Cerebellar nuclear complex (tissue), 1 donor: ENCODE measurements at places on chromosomes 11 and 22.

- DNase-seq = no peak
Measured at GRCh38 chr11:61516675-61517572, 8.4 kb downstream of the LRRC10B start.

DNA sequence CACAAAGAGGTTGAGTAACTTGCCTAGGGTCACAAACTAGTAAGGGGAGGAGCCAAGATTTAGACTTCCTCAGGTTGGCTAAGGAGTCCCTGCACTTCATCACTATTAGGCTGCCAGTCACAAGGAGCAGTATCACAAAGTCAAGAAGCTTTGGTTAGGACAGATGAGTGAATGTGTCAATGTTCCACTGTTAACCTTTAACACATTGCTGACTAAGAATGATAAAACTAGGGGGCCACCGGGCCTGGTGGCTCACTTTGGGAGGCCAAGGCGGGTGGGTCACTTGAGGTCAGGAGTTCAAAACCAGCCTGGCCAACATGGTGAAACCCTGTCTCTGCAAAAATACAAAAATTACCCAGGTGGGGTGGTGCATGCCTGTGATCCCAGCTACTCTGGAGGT lies 32.0 kb downstream of the TMEM123 start:
- no peak for DNase-seq

DNA sequence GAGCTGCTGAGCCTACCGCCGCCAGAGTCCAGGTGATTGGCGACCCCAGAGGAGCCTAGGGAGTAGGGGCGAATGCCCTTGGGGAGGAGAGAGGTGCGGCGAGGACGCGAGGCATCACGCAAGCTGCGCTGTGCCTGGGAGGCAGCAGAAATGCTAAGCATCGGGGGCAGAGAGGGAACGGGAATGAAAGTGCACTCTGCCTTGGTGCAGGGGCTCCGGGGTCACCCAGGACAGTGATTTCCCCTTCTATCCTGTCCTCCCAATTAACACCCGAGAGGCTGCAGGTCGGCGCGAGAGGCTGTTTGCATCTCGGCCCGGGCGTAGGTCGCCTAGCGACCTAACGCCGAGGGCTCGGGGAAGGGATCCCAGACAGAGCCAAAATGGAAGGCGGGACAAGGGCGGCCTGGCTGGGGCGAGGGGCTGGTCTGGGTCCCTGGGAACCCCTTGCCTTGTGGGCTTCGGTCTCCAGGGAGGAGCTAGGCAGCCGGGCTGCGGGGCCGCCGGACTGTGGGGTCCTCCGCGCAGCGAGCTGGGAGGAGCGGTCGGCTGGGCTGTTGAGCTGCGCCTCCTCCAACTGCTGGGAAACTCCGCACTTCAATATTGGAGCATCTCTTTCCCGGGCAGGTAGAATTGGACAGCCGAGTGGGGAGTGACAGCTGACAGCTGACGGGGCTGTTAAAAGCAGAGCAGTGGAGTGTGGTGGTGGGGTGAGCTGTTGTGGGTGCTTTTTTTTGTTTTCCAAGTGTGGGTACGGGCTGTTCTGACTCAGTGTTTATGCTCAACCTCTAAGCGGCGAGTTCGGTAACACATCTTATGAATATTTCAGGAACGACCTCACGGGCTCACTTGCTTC lies 657 bp downstream of the ELMOD1 start:
- DNase-seq = no peak

DNA sequence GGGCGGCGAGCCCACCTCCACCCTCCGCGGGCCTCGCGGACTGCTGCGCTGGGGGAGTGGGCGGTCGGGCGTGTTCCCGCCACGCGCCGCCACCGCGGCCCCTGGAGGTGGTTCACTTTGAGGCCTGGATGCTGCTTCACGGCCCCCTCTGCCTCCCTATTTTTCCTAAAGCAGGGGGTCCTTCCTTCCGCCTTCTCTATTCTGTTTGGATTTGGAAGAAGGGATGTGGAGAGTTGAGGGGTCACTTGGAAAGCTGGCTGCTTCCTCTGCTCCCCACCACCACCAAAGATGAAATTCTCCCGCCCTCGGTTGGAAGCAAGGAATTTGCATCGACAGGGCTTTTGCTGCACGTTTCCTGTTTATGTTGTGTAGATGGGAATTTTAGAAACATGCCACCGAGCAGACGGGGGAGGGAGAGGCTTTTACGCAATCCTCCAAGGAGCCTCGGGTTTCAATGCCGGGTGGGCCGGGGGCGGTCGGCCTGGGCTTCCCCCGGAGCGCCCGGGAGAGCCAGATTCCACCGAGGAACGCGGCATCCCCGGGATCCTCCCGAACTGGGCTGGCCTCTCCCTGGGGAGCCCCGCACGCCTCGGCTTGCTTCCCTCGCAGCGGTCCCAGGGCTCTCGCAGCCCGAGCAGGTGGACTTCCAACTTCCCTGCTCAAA lies 403 bp upstream of the SBF2 start:
- no peak for DNase-seq

DNA sequence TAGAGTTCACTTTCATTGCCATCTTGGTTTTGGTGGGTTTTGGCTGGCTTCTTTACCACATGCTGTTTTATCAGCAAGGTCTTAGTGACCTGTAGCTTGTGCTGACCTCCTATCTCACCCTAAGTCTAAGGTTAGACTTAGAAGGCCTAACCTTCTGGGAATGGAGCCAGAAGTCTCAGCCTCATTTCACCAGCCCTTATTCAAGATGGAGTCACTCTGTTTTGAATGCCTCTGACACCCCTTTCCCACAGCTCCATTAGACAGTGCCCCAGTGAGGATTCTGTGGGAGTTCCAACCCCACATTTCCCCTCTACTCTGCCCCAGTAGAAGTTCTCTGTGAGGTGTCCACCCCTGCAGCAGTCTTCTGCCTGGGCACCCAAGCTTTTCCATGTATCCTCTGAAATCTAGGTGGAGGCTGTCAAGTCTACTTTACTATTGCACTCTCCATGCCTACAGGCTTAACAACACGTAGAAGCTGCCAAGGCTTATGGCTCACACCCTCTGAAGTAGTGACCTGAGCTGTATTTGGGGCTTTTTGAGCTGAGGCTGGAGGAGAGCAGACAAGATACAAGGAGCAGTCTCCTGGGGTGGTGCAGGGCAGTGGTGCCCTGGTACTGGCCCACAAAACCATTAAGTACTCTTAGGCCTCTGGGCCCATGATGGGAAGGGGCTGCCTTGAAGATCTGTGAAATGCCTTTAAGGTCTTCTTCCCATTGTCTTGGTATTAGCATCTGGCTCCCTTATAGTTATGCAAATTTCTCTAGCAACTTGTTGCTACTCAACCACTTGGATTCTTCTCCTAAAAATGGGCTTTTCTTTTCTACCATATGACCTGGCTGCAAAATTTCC lies 65.9 kb upstream of the SC5D start:
- no peak for DNase-seq

DNA sequence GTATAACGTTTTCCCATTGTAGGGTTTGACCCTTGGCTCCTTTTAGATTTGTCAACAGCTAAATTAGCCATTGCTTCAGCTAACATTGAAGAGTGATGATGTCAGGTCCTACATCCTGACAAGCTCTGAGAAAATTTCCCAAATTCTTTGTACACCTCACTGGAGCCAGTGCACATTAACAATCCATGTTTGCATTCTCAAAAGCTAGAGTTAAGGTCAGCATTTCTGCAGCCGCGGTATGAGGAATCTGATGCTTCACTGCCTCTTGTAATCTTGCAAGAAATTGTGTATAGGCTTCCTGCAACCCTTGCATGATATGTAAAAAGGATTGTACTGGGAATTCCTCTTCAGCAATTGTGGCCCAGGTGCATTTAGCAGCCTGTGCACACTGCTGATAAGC lies 33.1 kb upstream of the NCAM1 start:
- DNase-seq = no peak

DNA sequence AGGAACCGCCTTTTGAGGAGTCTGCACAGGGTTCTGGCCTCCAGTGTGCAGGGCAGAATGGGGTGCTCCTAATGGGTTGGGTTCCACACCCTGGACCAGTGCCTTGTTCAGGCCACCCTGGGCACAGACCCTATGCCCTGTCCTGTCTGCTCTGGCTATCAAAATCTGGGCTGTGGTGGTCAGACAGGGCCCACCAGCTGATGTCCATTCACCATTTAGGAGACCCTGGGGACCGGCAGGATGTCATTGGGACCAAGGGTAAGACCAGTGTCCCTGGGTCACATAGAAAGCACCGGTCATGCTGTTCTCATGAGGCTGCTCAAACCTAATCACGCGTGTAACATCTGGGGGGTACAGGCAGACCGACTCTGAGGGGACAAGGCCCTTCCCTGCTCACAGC lies 37.3 kb downstream of the PARVG start:
- no peak for DNase-seq

GRCh38 chr22:20434773-20435172 lies 2.9 kb downstream of the SCARF2 start:
- DNase-seq = no peak

GRCh38 chr22:17920992-17921650 lies 103.2 kb downstream of the MICAL3 start:
- DNase-seq = no peak

DNA sequence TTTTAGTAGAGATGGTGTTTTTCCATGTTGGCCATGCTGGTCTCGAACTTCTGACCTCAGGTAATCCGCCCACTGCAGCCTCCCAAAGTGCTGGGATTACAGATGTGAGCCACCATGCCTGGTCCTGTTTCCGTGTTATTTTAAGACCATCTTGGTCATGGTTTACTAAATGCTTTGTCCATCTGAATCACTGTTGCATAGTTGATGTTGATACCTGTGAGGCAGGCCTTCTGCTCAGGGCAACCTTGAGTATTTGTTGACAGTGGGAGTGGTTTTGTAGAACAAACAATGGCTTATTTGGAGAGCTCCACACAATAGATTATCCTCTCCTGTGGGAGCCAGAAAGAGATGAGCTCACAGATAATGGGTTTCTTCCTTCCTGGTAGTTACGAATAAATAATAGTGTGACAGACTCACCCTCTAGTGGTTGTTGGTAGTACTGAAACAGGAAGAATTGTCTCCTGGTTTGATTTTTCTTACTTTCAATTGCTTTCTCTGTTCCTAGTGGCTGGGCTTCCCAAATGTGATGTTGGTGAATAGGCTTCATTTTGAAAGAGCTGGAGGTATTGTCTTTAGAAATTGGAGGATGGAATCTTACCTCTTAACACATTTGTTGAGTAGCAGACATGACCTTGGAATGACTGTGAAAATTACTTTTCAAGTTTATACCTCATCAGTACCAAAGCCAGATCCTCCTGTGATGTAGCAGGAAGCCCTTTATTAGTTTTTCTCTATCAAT lies 39.0 kb downstream of the CTNND1 start:
- peak; percentile 33 for DNase-seq

- no peak for DNase-seq
Measured at GRCh38 chr22:24968066-24968561, 15.6 kb downstream of the KIAA1671 start.
